ENCODE measurements at places on chromosomes 2 and 18.

- no peak for DNase-seq
These were observed 167.4 kb downstream of the SPAG16 start for GRCh38 chr2:213451542-213452239.

DNA sequence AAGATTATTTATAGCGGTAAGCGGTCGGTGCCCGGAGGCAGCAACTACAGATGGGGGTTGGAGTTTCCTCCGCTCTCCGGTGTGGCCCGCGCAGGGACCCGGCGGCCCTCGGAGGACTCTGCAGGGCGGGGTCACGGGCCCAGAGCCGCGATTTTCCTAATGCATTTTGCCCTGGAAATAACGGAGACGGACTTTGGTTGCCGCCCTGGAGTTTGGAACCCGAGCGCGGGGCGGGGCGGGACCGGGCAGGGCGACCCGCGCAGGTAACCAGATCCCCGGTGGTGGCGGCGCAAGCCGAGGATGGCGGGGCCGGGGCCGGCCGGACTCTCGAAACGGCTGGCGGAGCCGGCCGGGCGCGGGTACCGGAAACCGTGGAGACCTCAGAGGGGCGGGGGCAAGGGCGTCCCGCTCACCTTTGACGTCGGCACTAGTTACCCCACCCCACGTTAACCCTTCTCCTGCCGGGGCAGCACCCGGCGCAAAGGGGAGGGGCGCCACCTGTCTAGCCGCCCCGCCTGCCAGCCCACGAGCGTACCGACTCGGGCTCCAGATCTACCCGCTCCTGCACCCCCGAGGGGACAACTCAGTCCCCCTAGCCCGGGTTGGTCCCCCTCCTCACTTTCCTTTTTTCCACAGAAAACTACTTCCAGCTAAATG lies 2.9 kb downstream of the CYP26B1 start:
- no peak for DNase-seq

DNA sequence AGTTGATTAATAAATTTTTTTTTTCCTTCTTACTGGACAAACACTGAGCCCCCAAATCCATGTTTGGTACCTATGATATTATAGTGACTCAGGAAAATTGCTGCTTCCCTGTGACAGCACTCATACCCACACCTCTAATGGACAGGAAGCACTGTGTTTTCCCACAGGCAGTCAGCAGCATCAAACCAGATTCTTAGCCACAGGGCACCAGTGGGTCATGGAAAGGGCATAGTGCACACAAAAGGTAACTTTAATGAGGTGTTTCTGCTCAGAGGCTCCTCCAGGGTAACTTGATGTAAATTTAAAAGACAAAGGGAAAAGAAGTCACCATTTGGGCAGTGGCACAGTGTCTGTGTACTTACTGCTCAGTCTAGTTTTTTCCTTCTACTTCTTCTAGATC lies 34.1 kb downstream of the SERPINB11 start:
- no peak for DNase-seq

DNA sequence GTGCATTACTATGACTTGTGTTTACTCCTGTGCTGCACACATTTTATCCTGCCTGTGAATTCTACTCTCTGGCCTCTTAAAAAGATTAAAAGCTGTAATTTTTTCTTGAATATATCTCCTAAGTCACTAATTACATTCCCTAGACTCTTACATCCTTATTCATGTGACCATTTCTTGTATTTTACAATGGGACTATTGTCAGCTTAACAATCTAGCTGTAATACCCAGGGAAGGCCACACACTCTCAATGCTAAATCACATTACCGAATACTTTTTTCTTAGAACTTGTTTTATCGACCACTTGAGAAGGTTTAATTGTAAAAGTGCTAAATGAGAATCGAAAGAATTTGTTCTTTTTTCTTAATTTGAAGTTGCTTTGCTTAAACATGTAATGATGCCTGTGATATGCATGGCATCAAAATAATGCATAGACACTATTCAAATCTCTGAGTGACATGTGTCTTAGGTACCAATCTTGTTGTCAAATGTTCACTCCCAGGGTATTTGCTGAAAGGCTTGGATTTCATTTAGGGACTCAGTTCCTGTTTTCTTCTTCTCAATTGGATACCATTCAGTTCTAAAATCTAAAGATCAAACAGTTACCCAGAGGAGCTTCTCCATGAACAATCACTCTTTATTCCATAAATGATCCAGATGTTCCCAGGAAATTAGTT lies 498.5 kb downstream of the DPP10 start:
- DNase-seq, result no peak

- no peak for DNase-seq
These were observed 8.8 kb upstream of the ZBTB7C start for GRCh38 chr18:48417985-48418384.

- no peak for DNase-seq
These were observed 35.1 kb downstream of the DCAF17 start for GRCh38 chr2:171469176-171469575.

GRCh38 chr2:240990726-240991377 lies 7.6 kb upstream of the SNED1 start:
- no peak for DNase-seq
